ENCODE measurements at places on chromosomes 6 and 20.

- DNase-seq = peak; percentile 90
Measured at GRCh38 chr20:62143081-62143956, at the start of the genes PSMA7 and SS18L1. PSMA7 (minus strand) TSS chr20:62143394; CDS start chr20:62143303, 91 bp downstream. SS18L1 (plus strand) TSS chr20:62143769; CDS start chr20:62143821, 52 bp downstream.

GRCh38 chr6:142380626-142381025, 78.8 kb downstream of the ADGRG6 start:
- no peak for DNase-seq

- no peak for DNase-seq
Measured at GRCh38 chr6:137417396-137417795, 76.8 kb downstream of the OLIG3 start.

DNA sequence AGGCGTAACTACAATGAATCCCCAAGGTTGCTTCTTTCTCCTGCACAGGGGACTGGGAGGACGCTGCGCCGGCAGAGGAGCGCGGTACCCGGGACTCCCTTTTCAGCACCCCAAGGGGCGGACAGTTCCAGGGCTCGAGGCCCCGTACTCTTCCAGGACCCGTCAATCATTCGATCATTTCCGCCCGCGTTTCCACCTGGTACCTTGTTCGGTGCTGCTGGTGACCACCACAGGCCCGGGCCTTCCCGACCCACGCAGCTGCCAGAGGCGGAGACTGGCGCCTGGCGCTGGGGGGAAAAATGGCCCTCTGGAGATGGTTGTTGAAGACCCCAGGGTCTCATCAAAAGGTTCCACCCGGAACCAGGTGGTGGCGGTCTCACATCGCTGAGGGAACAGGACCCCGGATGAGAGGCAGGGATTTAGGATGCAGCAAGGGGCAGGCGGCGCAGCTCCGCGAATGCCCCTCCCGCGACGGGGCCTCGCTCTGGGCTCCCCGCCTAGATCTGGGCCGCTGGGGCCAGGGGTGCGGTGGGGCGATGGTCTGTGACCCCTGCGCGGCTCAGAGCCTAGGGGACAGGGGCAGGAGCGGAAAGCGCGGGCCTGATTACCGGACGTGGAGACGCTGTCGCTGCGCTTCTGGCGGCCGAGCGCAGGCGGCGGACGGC, 744 bp downstream of the VSX1 start:
- no peak for DNase-seq

DNA sequence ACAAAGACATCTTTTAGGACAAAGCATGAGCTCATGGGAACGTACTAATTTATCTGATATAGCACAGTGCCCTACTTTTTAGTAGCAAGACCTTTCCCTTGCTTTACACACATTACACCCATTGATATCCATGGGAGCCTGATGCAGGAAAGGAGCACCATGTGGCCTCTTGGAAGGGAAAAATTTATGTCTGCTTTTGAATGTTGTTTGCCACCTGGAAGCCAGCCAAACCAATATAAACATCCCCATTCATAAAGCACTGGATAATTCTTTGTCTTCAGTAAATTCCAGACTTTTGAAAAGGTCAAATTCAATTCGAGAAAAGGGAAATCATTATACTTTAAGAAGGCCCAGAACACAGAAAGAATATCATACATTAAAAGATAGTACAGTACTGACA, 152.3 kb upstream of the BEND6 start:
- peak; percentile 72 for DNase-seq

DNA sequence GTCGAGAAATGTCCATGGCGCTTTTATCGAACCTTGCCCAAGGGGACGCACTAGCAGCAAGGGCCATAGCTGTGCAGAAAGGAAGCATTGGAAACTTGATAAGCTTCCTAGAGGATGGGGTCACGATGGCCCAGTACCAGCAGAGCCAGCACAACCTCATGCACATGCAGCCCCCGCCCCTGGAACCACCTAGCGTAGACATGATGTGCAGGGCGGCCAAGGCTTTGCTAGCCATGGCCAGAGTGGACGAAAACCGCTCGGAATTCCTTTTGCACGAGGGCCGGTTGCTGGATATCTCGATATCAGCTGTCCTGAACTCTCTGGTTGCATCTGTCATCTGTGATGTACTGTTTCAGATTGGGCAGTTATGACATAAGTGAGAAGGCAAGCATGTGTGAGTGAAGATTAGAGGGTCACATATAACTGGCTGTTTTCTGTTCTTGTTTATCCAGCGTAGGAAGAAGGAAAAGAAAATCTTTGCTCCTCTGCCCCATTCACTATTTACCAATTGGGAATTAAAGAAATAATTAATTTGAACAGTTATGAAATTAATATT, 115.7 kb downstream of the TMEM242 start:
- no peak for DNase-seq

DNA sequence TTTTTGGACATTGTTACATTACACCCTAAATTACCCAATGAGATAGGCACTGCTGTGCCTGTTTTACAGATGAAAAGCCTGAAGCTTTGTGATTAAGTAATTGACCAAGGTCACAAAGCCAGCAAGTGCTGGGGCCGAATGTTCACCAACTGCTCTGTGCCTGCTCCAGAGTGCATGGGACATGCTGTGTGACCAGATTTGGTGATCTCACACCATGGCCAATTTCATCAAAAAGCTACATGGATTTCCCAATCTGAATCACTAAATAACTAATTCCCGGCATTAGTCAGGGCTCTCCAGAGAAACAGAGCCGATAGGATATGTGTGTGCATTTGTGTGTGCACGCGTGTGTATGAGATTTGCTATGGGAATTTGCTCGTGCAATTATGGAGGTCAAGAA, 228.3 kb upstream of the ECI2 start:
- DNase-seq = no peak

- no peak for DNase-seq
Measured at GRCh38 chr20:22675341-22675740, 91.0 kb upstream of the FOXA2 start.

- no peak for DNase-seq
Measured at GRCh38 chr20:17590245-17590644, 20.4 kb downstream of the DSTN start.

- DNase-seq = no peak
Measured at GRCh38 chr6:71038711-71039344, 82.0 kb upstream of the B3GAT2 start.

GRCh38 chr20:16428112-16428511, 145.1 kb downstream of the KIF16B start:
- no peak for DNase-seq

GRCh38 chr20:32050851-32051556, 1.0 kb upstream of the HCK start:
- no peak for DNase-seq

- DNase-seq = no peak
Measured at GRCh38 chr20:58746620-58747019, 54.0 kb downstream of the NPEPL1 start.

GRCh38 chr6:7633361-7633760, 43.4 kb downstream of the SNRNP48 start:
- peak; percentile 26 for DNase-seq

DNA sequence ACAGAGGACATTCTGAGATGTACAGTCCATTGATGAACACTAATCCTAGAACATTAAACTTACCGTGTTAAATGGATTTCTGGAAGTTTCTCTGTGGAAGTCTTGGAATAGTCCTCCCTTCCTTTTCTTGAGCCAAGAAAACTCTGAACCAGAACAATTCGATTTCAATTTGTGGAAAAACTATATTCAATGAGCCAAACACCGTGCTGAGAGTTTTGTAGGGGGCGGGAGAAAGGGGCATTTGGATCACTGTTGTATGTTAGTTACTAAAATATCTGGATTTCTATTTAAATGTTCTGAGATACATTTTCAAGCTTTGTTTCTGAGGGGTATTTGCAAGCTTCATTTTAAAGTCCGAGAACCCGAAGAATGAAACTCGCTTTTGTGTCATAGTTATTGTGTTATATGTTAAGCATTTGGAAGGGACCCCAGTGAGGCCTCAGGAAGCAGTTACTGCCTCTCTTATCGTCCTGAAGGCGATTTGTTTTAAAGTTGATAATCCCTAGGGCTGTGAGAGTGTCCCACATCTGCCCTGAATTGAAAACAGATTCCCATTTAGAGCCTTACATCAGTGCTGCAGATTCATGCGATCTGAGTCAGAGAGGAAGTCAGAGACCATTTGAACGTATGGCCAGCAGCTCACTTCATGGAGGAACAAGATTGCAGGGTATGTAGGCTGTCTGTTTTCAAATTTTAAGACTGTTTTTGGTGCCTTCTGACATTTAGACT, 70.8 kb upstream of the SASH1 start:
- peak; percentile 45 for DNase-seq

DNA sequence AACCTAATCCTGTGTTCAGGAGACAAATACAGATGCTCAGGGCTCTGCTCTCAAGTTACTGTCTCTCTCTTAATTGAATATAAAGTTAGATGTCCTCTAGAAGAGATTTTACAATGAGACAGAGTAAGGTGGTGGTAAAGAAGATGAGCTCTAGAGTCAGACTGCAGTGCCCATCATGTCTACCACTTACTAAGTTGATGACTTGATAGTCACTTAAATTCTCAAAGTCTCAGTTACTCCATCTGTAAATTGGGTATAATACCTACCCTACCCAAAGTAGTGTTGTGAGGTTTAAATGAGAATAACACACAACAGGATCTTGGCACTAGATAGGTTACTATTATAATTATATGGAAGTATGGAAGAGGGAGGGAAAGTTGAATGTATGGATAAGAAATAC, 1.6 kb downstream of the DHX35 start:
- no peak for DNase-seq

DNA sequence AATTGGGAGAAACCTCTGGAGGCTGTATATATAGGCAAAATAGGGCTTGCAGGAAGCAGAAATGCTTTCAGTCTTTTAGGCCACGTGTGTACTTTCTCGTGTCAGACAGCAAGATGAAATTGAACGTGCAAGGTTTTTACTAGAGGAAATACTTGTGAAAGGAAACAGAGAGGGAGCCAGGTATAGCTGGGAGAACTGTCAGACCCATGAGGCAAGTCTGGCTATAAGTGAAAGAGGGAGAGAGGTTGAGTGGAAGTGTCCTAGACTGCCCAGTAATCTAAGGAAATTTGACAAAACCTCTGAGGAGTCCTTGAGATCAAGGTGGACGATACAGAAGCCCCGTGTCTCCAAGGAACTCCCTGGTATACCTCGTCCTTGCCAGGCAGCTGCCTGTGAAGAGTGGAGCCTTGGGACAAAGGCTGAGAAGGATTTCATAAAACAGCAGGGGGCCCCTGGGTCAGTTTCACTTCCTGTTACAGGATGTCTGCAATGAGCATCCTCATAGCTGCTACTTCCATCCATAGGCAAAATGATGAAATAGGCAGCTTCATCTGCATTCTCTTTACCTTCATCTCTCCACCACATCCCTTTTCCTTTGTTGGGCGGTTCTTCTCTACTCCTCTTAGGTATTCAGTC, 114.4 kb upstream of the MAP3K7 start:
- DNase-seq = peak; percentile 1

DNA sequence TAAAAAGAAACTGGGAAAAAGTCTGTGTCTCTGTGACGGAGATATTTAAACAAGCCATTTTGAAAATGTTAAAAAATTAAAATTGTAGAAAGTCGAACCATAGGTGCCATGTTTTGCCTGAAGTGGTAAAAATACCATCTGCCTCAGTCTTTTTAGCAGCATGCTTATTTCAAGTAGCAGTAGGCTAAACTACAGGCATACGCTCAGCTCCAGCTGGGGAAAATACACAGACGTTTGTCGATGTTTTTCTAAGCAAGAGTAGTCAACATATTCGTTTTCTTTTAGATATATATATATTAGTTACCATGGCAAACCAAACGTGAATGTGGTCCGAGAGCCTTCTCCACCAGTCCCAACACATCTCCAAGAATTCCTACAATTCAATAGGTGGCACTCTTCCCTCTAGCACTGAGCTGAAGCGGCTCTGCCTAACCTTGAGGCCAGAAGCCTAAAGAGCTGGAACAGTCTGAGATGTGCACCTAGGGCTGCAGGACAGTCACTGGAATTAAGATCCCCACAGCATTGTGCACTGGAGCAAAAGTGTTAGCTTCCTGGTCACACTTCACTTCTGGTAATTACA, 70.2 kb upstream of the BEND3 start:
- DNase-seq = peak; percentile 22

GRCh38 chr20:15823718-15824117, 749.5 kb downstream of the KIF16B start:
- no peak for DNase-seq

Measured in M059J (cell line).